ENCODE measurements at places on chromosomes 6 and 20.

- DNase-seq = no peak
Observed at GRCh38 chr6:110816677-110817076, 1.4 kb upstream of the CDK19 start.

- DNase-seq = no peak
Observed at GRCh38 chr6:34206726-34207125, 29.9 kb upstream of the HMGA1 start.

DNA sequence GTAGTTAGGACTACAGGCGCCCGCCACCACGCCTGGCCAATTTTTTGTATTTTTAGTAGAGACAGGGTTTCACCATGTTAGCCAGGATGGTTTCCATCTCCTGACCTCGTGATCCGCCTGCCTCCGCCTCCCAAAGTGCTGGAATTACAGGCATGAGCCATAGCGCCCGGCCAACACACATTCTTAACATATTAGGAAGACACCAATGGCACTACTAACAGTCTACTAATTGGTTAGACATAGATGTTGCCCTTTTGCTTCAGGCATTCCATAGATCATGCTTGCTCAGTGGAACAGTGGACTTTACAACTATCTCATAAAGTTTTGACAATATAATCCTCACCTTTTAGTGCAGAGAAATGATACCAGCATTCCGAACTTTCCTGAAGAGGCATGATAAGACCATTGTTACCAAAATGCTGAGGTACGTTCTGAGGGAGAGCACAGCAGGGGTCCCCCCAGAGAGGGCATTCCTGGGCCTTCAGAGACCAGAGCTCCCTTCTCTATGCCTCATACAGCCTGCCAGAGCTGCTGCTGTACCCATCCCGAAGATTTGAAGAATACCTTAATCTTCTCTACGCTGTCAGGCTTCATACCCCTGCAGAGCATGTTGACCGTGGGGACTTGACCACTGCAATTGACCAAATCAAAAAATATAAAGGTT lies 89.4 kb downstream of the ECT2L start:
- DNase-seq = no peak

GRCh38 chr20:6812530-6812929 lies 45.0 kb downstream of the BMP2 start:
- DNase-seq = no peak

GRCh38 chr6:81838031-81838430 lies 85.5 kb upstream of the TENT5A start:
- DNase-seq = no peak

DNA sequence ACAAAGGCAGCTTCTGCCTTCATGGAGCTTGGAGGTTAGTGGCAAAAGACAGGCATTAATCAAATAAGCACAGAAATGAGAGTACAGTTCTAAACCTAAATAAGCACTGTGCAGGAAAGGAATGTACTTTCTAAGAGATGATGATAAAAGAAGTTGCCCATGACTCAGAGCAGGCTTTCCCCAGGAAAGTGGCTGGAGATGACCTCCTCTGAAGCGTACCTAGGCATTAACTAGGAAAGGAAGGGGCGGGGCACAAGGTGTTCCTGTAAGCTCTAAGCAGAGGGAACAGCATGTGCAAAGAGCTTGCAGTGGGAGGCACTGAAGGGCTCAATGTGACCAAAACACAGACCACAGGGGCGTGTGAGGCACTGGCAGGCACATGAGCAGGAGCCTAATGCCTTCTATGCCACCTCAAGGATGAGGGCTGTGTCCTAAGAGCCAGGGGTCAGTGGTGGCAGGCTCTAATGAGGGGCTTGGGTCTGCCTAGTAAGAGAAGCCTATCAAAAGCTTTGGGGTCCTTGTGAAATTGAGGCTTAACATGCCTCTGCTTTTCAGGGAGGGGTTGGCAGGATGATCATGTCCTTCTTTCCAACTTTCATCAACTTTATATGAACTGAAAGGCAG lies 4.9 kb downstream of the SSTR4 start:
- no peak for DNase-seq

GRCh38 chr20:63380346-63380870 lies 19.3 kb upstream of the CHRNA4 start:
- DNase-seq = no peak

DNA sequence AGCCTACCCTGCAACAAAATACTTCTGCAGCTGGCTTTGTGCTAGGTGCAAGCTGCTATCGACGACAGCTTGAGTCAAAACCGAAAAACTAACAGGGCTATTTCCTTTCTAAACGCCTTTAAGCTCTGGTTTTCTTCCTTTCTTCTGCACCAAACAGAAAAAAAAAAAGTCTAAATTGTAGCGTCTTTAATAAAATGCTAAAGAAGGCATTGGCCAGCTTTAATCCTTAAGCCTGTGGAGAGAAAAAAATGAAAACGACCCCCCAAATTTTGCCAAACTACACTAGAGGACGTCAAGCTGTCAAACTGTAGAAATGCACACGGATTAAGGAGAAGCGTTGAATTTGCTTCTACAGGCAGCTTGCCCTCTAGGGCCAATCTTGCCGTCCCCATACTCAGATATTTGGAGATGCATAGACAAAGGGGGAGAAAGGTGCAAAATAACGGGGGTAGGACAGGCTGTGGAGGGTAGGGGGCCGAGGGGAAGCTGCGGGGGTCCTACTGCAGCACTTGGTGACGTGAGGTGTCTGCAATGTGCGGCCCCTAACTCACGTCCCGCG lies 1.4 kb upstream of the NRN1 start:
- DNase-seq = no peak

DNA sequence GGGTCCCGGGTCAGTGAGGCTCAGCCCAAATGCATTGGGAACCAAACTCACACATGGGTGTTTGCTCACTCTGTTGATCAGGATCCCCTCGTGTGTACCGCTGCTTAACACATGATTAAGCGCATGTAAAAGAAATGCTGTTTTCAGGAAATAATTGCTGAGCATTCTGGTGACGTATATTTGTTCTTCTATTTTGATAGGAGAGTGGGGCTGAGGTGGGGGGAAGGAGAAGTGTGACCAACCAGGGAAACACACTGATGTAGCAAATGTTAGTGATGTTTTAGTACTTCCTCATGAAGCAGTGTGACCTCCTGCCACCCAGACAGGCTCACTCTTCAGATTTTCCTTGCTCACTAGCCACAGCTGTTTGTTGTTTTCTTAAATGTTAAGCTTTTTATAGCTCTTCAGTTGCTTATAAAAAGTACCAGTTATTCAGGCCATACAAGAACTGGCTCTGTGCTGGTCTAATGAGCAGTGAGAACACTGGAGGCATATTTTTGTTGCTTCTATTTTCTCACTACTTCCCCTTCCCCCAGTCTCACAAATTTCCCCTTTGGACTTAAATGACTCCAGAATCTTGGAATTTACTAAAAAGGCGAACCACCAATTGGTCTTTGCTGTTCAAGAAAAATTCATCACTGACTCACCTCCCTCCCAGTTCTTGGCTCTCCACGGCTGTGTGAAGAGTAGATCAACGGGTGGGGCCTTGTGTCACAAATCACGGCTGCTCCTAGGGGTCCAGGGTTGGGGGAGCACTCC lies 79.2 kb upstream of the BACH2 start:
- no peak for DNase-seq

GRCh38 chr6:35687658-35688604 lies 784 bp downstream of the FKBP5 start:
- peak; percentile 69 for DNase-seq

- no peak for DNase-seq
Observed at GRCh38 chr6:30557683-30557981, 537 bp downstream of the PRR3 start.

DNA sequence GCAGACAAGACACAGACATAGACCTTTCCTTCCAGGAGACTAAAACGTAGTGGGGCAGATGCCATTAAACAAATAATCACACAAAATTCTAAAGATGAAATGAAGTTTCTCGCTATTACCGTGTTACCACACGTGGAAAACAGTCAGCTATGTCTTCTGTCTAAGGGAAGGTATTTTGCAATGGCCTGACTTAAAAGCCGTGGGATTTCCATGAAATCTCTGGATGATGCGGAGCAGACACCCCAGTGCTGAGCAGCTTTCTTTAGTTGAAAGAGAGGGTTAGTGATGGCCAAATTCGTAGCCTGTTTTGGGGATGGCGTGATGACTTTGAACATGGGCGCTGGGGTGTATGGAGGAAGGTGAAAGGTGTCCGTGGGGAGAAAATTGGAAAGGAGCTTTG lies 281.8 kb downstream of the NRN1 start:
- DNase-seq = no peak

- DNase-seq = no peak
Observed at GRCh38 chr6:1256435-1257008, 55.4 kb upstream of the FOXQ1 start.

DNA sequence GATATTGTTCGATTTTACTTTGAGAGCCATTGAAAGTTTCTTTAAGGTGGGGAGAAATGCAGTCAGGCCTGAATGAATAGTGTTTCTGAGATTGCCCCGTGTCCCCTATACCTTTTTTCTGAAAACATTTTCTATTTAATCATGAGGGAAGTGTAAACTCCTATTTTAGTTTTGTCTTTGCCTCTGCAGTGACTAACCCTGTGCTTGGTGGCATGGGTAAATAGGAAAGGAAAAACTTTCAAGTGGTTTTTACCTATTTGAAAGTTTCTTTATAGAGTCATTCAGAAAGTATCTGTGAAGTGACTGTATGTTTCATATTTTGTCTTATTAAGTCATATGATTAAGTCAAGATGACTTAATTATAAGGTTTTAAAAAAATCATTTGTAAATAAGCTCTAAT lies 14.5 kb downstream of the SNRNP48 start:
- DNase-seq = no peak

- DNase-seq = no peak
Observed at GRCh38 chr6:170450916-170451761, 102.0 kb downstream of the PSMB1 start.

GRCh38 chr6:129281168-129281796 lies 398.3 kb downstream of the LAMA2 start:
- no peak for DNase-seq

DNA sequence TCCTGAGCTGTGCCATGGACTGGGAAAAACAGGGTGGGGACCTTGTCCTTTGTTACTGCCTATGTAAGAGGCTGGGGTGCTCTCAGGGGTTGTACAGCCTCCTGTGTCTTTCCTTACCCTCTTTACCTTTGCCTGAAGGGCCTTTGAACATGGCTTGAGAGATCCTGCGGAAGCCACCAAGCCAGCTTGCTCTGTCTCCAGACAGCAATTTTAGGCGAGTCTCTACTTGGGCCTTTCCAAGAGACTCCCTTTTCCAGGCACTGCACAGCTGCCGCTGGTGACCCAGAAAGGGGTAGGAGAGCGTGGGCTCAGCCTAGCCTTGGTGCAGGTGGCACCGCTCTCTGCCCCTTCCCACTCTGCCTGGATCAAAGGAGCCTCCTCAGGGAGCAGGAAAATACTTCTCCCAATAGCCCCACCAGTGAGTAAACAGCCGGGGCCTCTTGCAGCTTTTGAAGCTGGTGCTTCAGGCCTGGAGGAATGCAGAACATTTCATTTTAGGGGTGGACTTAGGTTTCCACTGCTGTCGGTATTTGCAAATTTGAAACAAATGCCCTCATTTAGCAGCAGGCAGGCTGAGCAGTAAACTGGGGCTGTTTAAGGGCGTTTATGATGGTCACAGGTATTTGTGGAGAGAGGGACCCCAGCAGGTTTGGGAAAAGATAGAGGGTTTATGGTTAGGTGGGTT lies 13.9 kb downstream of the PTK7 start:
- DNase-seq = no peak

GRCh38 chr6:120873125-120873865 lies 461.0 kb downstream of the TBC1D32 start:
- no peak for DNase-seq

- DNase-seq = no peak
Observed at GRCh38 chr20:36394340-36394965, 88.3 kb downstream of the DLGAP4 start.

DNA sequence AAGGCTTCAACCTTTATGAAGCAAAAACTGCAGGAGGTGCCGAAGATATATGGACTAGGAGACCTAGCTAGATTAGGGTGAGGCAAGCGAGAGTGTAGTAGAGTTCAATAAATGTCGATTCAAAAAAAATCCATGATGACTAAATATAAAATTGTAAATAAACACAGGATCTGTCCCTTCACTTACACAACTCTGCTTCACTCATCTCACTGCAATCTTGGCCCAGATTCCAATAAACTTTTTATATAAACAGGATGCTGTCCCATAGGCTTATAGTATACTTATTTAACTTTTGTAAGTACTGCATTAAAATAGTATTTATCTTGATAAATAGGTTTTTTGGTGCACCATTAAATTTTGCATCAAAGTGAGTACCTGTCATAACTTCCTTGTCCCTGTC lies 648.4 kb upstream of the NRSN1 start:
- DNase-seq = no peak

- DNase-seq = no peak
Observed at GRCh38 chr6:82614518-82614917, 250.9 kb downstream of the TPBG start.

GRCh38 chr20:11111191-11111590 lies 437.4 kb upstream of the JAG1 start:
- no peak for DNase-seq

- DNase-seq = no peak
Observed at GRCh38 chr6:42462474-42462972, 10.8 kb upstream of the TRERF1 start.

DNA sequence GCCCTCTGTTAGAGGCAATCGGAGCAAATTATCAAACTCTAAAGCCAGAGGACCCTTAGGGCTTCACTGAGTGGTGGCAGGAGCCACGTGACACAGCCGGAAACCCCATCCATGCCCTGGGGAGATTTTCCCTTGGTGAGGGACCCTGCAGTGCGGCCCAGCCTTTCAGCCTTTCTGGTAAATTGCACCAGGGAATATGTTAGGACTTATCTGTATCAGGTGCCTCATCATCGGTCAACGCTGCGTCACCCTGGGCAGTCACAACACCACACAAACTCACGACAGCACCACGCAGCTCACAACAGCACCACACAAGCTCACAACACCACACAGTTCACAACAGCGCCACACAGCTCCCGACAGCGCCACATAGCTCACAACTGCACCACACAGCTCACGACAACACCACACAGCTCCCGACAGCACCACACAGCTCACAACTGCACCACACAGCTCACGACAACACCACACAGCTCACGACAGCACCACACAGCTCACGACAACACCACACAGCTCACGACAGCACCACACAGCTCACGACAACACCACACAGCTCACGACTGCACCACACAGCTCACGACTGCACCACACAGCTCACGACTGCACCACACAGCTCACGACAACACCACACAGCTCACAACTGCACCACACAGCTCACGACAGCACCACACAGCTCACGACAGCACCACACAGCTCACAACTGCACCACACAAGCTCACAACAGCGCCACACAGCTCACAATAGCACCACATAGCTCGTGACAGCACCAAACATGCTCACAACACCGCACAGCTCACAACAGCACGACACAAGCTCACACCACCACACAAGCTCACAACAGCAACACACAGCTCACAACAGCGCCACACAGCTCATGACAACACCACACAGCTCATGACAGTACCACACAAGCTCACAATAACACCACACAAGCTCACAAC lies 199.0 kb downstream of the DLL1 start:
- no peak for DNase-seq

DNA sequence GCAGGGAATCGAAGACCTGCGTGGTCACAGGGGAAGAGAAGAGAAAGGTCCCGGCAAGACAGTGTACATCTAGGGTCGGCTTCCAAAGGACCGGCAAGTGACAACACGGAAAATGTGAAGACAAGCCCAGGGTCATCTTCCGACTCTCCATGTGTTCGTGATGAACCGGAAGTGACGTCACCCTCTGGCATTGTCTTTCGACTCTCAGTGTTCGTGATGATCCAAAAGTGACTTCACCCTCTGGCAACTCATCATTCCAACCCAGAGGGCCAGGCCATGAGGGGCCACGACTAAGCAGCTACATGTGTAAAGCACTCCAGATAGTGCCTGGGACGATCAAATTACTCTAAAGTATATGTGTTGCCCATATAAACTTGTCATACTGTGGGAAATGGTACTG lies 290.8 kb downstream of the THBS2 start:
- DNase-seq = no peak
